Putamen (tissue), 1 donor: ENCODE measurements at places on chromosomes 7 and 10.

DNA sequence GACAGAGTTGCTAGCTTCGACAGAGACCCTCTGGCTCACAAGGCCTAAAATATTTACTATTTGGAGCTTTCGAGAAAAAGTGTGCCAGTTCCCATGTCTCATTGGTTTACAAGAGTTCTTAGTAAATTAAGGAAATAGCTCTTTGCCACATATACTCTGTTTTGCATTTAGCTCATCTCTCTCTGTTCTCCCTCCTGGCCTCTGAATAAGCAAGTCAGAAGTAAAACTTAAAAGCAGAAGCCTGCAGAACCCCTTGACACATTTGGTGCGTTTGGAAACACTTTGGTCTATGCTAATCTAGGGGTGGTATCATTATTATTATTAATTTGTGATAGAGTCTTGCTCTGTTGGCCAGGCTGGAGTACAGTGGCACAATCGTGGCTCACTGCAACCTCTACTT lies 6.4 kb downstream of the CARD11 start:
- no peak for DNase-seq

DNA sequence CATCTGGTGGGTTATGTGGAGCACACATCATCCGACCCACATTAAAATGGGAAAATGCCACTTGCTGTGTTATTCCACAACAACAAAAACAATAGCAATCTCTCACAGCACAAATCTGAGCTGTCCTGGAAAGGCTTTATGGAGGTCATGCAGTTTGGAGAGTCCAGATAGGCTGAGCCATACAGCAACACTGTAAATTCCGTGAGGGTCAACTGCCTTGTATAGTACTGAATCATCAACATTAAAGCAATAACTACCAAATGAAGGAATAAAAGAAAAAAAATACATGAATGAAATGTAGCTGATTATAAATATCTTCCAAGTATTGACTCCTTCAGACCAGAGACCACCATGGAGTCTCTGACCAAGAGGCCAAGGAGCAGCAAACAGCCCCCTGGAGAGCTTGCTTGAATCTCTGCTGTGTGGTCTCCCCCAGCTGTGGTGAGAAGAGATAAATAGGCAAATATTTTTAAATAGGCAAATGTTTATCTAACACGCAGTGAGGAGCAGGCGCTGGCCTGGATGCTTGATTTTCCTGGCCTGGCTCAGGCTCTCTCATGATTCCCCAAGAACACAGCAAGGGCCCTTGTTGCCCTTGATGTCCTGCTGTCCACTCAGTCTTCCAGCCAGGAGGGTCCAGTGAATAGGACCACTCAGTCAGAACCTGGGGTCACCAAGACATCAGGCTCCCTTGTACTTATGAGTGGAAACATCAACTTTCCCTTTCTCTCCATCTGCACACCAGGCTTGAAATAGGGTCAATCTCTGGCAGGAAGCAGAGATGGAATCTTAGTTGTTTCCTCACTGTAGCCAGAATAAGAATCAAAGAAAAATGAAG lies 1021.3 kb downstream of the XPNPEP1 start:
- DNase-seq = no peak

DNA sequence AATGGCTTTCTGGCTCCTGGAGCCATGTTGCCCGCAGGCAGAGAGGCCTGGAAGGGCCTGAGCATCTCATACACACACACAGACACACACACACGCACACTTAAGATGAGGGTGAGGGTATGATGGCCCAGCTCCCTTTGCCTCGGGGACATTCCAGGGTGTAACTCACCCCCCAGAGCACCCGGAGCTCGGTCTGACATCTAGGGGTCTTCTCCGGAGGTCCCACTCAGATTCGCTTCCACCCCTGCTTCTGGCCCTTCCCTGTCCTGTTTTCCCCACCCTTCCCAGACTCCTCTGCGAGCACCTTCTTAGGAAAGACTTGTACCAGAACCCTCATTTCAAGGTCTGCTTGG lies 304.4 kb downstream of the GRID1 start:
- no peak for DNase-seq

DNA sequence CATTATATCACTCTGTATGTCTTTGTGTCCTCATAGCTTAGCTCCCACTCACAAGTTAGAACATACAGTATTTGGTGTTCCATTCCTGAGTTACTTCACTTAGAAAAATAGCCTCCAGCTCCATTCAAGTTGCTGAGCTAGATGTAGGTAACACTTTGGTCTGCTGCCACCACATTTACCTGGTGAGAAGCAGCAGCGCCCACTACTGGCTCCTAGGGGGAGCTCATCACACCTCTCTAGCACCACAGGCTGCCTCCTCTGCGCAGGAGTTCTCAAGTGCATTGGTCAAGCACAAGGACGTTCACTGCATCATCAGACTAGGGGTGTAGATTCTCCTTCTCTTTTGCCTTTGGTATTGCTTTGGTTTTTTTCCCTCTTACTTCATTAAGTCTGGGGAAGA lies 530.9 kb upstream of the AUTS2 start:
- no peak for DNase-seq

DNA sequence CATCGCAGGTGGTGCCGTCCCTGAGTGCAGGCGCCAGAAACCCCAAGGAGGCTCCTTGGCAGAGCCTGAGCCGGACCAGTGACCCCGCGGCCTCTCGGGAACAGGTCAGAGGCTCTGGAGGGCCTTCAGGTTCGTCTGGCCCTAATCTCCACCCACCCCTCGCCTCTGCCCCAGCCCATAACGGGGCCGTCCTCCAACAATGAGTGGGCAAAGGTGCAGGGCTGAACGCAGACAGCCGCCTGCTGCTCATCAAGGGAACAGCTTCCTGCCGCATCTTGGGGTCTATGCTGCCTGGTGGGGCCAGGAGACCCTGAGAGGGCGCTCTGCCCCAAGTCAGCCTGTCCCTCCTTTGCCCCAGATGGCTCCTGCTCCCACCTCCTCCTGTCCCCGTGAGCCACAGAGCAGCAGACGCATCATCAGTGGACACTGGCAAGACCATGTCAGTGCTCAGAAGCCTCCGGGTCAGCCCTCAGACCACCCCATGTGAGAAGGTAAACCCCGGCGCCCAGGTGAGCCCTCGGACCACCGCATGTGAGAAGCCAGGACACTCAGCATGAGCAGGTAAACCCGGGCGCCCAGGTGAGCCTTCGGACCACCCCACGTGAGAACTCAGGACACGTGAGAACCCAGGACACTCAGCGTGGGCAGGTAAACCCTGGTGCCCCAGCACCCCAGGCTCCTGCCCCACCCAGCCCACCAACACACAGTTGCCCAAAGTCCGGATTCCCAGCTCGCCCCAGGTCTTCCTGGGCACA lies 142.0 kb downstream of the PTPRN2 start:
- DNase-seq = no peak

- DNase-seq = no peak
These were observed 87.4 kb downstream of the FOXL3 start for GRCh38 chr7:377080-378040.

- DNase-seq = no peak
These were observed 235.2 kb downstream of the DPP6 start for GRCh38 chr7:154287356-154287755.

GRCh38 chr7:84393786-84394185 lies 199.2 kb upstream of the SEMA3A start:
- DNase-seq = no peak

DNA sequence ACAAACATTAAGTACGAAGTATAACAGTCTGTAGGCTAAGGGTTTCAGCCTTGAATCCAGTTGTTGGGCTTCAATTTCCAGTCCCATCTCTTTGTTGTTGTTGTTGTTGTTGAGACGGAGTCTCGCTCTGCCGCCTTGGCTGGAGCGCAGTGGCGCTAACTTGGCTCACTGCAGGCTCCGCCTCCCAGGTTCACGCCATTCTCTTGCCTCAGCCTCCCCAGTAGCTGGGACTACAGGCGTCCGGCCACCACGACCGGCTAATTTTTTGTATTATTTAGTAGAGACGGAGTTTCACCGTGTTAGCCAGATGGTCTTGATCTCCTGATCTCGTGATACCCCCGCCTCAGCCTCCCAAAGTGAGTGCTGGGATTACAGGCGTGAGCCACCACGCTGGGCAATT lies 464.9 kb downstream of the ANKRD7 start:
- no peak for DNase-seq

DNA sequence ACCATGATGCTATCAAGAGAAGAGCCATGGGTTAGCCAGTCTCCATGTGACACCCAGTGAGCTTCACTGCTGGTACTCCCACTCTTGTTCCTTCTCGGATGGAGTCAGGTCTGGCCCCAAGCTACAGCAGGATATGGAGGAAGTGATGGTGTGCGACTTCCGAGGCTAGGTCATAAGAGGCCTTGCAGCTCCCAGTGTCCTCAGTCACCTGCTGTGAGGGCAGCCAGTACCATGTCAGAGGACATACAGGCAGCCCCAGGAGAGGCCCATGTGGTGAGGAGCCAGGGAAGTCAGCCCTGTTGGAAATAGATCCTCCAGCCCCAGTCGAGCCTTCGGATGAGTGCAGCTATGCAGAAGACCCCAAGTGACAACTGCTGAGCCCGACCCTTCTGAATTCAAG lies 237.0 kb downstream of the EBF3 start:
- DNase-seq = no peak

DNA sequence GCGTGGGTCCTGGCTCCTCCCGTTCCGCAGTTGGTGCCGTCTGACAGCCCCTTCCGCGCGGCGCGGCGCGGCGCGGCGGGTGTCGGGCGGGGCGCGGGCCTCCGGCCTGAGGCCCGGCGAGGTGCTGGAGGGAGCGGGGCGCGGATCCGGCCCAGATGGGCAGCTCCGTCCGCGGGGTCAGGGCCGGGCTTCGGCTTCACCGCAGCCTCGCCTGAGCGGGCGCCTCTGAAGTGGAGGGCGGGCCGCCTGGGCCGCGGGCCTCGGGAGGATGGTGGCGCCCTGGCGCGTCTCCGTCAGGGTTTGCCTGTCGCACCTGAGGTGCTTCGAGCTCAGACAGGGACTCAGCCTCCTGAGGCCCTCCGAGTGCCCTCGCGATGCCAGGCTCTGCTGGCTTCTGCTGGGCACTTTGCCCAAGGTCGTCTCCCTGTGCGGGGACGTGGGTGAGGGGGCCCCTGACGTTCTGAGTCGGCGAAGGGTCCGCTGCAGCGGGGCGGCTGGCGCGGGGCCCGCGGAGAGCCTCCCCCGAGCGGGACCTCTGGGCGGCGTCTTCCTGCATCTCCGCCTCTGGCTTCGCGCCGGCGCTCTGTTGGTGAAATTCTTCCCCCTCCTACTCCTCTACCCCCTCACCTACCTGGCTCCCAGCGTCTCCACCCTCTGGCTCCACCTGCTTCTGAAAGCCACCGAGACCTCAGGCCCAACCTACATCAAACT lies 473 bp downstream of the ADCK2 start:
- DNase-seq = peak; percentile 63

DNA sequence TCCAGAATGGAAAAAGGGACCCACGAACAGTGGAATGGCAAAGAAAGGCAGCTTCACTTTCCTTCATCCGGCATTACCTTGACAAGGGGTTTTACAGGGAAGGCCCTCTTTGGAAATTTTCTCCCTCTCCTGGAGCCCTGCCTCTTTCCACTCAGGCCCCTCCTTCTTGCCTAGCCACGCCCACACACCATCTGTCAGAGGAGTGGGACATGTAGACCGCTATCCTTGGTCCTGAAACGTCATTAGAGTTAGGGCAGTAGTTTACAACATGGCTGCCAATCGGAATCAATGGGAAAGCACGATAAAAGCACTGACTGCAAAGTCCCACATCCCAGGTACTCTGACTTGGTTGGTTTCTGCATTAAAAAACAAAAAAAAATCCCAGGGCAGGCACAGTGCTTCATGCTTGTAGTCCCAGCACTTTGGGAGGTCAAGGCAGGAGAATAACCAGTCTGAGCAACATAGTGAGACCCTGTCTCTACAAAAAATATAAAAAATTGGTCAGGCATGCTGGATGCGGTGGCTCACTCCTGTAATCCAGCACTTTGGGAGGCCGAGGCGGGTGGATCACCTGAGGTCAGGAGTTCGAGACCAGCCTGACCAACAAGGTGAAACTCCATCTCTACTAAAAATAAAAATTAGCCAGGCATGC lies 96.4 kb downstream of the MARCHF5 start:
- no peak for DNase-seq

DNA sequence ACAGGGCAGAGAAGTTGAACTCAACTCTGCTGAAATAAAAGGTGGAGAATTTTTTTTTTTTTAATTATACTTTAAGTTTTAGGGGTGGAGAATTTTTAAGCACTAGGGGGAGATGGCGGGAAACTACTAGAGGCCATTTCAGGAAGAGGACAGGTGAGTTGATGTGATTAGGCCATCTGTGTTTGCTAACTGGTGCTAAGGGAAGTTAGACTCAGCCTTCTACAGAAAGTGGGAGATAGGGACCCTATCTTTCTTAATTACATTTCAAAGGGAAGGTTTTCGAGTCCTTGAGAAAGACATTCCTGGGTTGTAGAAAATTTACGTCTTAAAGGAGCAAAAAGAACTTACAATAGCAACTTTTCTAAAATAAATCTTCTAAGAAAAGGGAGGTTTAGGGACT lies 124.8 kb downstream of the LHFPL3 start:
- DNase-seq = no peak

GRCh38 chr10:78912361-78913218 lies 156.2 kb upstream of the ZMIZ1 start:
- no peak for DNase-seq

GRCh38 chr7:46115410-46115809 lies 194.3 kb upstream of the IGFBP3 start:
- no peak for DNase-seq

DNA sequence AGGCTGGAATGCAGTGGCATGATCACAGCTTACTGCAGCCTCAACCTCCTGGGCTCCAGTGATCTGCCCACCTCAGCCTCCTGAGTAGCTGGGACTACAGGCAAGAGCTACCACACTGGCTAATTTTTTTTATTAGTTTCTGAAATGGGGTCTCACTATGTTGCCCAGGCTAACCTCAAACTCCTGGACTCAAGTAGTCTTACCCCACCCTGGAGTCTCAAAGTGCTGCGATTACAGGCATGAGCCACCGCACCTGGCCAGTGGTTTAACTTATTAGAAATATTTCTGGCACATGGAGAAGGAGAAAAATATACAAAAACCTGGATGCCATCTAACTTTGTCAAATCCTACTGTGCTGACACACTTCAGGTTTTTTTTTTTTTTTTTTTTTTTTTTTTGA lies 15.2 kb downstream of the ZNF786 start:
- no peak for DNase-seq

- no peak for DNase-seq
These were observed 28.6 kb downstream of the DENND11 start for GRCh38 chr7:141673346-141673745.

DNA sequence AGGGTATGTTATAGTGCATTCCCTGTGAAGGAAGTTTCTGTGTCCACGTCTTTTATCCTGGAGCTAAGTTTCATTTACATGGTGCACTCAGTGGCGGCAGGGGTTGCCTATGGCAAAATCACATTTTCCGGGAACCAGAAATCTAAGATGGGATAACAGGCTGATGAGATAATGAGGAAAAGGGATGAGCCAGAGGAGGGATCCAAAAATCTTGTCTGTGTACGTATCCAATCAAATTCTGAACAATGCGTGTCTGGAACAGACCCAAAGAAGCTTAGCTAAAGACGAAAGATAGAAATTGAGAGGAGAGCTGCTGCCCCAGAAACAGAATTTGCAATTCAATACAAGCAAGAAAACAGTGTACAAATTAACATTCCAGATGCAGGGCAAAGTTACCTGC lies 16.1 kb downstream of the LANCL2 start:
- DNase-seq = no peak
